ENCODE measurements at places on chromosomes 2 and 18.

DNA sequence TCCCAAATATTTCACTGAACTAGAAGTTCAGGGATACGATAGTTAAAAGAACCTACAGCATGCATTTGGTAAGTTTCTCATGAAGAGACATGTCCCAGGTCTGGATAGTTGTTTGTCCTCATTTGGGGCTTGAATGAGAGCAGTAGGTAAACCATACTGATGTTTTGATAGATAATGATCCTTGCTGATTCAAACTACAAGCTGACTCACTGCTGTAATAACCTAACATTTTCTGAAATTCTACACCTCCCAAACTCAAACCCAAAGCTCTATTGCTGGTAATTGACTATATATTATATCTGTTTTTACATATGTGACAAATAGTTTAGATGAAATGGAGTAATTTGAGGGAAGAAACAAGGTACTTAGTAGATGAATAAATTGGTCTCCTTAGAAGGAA lies 154.1 kb upstream of the BOD1L2 start:
- no peak for DNase-seq

GRCh38 chr2:227043981-227044380 lies 120.0 kb downstream of the COL4A4 start:
- DNase-seq: no peak

- no peak for DNase-seq
These were observed 90.3 kb upstream of the SNTG2 start for GRCh38 chr2:860259-860855.

- no peak for DNase-seq
These were observed 13.8 kb downstream of the EHD3 start for GRCh38 chr2:31247711-31248110.

GRCh38 chr2:183284606-183285005 lies 160.4 kb downstream of the NUP35 start:
- DNase-seq: no peak

DNA sequence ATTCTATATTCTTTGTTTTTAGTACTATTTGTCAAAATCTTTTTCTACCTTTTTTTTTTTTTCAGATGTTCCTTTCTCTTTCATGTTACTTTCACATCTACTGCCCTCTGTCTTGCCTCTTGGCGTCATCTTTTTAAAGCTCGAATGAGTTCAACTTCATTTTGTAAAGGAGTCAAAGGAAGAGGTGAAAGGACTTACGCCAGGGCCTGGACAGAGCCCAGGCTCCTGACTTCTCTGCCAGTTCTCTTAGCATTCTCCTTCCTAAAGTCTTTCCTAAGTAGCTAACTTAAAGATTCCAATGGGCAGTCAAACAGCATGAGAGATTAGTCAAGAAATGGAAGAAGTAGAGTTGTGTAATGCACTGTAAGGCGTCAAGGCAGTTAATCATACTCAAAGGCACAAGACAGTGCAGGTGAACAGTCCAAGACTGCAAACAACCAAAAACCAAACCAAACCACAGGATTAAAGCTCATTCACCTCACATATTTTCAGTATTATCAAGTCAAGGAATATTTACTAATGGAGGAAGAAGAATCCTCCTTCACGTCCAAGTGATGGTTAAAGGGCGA lies 301.7 kb downstream of the TCF4 start:
- DNase-seq: no peak

- no peak for DNase-seq
These were observed 2.0 kb upstream of the DGKD start for GRCh38 chr2:233352141-233352842.
